Ureter (tissue), 1 donor: ENCODE measurements at places on chromosomes 13 and 19. TPM values are rescaled to one million over a fixed set of nuclear protein-coding genes. Genes with fewer than 3 reads are reported as not detected.

GRCh38 chr13:30332456-30333143, 25.2 kb upstream of the KATNAL1 start:
- no peak for DNase-seq

GRCh38 chr13:38766799-38767198, 79.9 kb downstream of the FREM2 start:
- DNase-seq = no peak

DNA sequence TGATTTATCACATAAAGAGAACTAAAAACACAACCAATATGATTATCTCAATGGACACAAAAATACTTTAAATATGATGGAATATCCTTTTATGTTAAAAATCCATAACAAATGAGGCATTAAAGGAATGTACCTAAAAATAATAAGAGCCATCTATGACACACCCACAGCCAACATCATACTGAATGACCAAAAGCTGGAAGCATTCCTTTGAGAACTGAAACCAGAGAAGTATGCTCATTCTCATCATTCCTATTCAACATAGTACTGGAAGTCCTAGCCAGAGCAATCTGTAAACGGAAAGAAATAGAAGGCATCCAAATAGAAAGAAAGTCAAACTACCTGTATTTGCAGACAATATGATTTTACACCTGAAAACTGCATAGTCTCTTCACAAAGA, 671.0 kb downstream of the SLITRK1 start:
- no peak for DNase-seq

DNA sequence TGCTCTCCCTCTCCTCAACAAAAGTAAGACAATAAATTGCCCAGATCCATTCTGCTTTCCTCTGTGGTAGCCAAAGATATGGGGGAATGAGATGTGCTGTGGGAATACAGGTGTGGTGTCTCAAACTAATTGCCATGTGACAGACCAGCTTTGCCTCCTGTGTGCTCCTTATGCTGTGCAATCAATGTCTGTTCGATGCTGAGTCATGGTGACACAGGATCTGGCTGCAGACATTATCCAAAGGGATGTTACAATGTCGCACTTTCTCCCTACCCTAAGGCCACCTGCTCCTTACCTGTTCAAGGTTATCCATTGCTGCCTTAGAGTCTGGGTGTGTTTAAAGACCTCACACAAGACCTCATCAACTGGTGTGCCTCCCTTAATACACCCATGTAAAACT, 32.5 kb downstream of the FGF14 start:
- no peak for DNase-seq

DNA sequence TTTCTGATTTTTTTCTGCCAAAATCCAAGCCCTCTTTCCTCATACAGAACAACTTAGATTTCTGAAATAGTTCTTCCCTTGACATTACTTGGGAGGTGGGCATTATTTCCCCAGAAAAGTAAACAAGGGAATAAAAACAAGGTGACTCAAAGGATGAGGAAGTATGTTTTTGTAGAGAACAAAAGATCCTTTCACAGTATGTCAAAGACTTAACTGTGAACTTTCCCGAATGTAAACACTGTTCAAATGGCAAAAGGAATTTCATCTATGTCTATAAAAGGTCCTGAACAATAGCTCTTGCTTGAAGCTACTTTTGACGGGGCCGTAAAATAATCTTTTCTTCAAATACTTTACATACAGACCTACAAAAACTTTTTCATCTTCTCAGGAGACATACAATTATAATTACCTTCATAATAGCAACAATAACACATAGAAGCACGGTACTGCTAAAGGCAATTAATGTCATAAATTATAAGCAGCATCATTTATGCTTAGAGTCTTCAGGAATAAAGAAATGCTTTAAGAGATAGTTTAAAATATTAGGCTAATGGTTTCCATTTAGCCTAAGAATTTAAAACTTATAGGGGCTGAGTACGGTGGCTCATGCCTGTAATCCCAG, 191.1 kb downstream of the RGCC start:
- DNase-seq = no peak

- DNase-seq = no peak
Measured at GRCh38 chr19:13814550-13814949, 19.3 kb downstream of the ZSWIM4 start.

DNA sequence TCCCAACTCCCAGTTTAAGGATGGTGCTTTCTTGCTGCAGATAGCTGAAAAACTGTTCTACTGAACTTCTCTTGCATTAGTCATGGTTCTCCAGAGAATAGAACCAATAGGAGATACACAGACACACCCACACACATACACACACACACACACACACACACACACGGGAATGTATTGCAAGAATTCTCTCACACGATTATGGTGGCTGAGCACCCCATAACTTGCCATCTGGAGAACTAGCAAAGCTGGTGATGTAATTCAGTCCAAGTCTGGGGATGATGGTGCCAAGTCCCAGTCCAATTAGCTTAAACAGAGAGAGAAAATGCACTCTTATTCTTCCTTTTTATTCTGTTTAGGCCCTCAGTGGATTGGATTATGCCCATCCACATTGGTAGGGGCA, 643.9 kb downstream of the DIAPH3 start:
- DNase-seq = no peak

- DNase-seq = no peak
Measured at GRCh38 chr13:27570906-27571305, 49.4 kb downstream of the LNX2 start.

- DNase-seq = no peak
Measured at GRCh38 chr13:73945871-73946270, 188.3 kb downstream of the KLF12 start.

GRCh38 chr13:77583581-77583980, 48.1 kb downstream of the SCEL start:
- DNase-seq = no peak

- no peak for DNase-seq
Measured at GRCh38 chr13:23777575-23777870, 111.7 kb downstream of the MIPEP start.

The THSD8 gene
- total RNA-seq = 4.4 TPM

The OLFM2 gene
- 5.6 TPM for total RNA-seq

The RDH8 gene
- not detected for total RNA-seq

The RSPH6A gene
- total RNA-seq = 0.21 TPM

The RTBDN gene
- total RNA-seq = not detected

The SELENOV gene
- not detected for total RNA-seq

The USP12 gene
- total RNA-seq = 25.5 TPM
